ENCODE measurements at places on chromosomes 16 and 17. TPM values are rescaled to one million over a fixed set of nuclear protein-coding genes. Genes with fewer than 3 reads are reported as not detected.

- DNase-seq = no peak
Measured at GRCh38 chr16:19210968-19211367, 42.9 kb downstream of the SYT17 start.

DNA sequence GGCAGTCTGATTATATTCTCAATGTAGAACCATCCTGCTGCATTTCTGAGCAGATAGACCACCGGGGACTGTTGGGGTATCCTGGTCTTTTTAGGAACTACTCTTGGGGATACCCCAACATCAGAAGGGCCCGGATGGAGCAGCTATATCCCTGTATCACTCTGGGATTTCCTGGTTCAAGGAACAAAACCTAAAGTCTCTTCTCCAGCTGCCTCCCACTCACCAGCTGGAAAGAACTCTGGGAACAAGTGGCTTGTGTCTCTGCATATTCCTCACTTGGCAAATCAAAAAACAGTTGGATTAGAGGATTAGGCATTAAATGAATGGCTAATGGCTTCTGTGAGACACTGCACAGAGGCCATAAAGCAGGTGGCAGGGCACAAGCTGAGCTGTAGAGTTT is 62.3 kb upstream of the HS3ST2 start:
- DNase-seq = no peak

GRCh38 chr16:4410335-4411075 is 5.9 kb downstream of the CORO7 start:
- no peak for DNase-seq

DNA sequence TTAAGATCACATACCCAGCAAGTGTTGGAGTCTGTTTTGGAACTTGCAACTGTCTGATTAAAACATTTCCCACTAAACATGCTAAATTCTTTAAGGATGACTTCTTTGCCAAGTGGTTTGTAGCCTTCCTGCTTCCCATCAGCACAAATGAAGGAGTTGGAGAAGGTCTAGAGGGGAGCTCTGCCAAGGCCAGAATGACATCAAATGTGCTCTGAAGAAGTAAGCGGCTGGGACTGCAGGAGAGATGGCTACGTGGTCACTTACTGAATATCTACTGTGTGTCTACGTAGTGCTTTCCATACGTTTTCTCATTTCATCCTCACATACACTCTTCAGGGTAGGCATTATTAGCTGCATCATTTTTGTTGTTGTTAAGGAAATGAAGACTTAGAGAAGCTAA is 135.7 kb upstream of the NLRP1 start:
- DNase-seq = no peak

DNA sequence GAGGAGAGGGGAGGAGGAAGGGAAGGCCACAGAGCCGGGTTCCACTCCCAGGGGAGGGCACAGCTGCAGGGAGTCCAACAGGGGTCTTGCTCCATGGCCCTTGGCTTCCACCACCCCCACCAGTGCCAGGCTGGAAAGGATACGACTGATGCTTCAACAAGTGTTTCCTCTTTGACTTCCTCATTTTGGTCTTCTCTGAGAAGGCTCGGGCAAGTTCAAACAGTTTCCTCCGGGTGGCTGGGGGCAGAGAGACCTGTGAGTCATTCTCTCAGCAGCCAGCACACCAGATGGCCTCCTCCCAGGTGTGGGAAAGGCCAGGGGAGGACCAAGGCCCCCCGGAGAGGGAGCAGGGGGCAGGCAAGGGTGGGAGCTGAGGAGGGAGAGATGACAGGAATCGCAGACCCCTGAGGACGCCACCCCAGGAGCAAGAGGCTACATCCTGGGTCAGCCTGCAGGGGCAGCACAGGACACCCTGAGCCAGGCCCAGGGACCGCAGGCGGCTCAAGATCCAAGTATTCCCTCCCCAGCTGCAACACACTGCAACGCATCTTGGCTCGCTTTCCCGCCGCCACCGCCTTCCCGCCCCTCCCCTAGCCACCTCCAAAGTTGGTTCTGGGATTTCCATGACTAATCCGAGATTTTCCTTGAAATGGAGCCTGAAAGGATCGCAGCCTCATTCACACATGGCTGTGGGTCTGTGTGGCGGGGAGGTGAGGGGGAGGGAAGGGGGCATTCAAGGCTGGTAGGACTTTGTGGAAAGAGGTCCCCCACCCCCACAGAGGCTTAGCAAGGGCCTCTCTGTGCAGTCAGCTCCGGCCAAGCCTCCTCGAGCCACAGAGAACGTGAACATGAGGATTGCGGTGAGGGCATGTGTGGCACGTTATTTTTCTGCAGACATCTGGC is 18.4 kb upstream of the MRPS23 start:
- DNase-seq = peak; percentile 91

GRCh38 chr16:66002601-66003000 is 363.9 kb upstream of the CDH5 start:
- DNase-seq = no peak

Gene SLFN14
- not detected for total RNA-seq

Gene CDRT4
- 3.8 TPM for total RNA-seq

Gene KCNH4
- not detected for total RNA-seq

Gene SYNRG
- total RNA-seq = 30.5 TPM
